Brain (organoid and tissue), 16 donors: ENCODE measurements at places on chromosomes 4 and X. TPM values are rescaled to one million over a fixed set of nuclear protein-coding genes. Genes with fewer than 3 reads are reported as not detected.
A peak's percentile ranks its signal among the peaks of the same experiment; 100 is the strongest.

DNA sequence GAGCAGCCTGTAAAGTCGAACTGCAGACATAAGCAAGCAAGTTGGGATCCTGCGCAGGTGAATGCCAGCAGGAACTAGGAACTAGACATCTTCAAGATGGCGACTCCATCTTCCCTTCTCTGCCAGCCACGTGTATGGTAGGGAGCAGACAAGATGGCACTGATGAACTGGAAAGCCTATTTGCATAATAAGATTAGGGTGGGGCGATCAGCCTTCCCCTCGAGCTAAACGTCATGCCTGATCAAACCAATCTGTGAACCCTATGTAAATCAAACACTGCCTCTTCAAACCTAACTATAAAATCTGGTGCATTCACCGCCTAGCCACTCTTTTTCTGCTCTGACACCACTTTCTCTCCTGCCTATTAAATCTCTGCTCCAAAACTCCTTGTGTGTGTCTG lies 28.1 kb upstream of the LGI2 start:
- DNase-seq = no peak

DNA sequence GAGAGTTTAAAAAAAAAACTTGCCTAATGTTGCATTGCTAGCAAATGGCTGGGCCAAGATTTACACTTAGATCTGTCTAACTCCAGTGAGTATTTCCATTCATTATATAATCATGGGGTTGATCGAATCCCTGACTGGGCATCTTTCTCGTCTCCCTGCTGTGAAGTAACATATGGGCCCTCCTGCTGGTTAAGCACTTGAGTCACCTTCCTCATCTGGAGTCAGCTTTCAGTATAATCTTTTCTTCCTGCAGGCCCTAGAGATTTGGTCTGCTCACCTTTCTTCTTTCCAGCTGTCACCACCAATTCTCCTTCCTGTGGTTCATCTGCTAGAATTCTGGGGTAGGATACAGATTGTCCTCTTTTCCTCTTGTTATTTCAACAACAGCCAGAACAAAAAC lies 41.6 kb downstream of the TIGD2 start:
- DNase-seq = peak; percentile 13

DNA sequence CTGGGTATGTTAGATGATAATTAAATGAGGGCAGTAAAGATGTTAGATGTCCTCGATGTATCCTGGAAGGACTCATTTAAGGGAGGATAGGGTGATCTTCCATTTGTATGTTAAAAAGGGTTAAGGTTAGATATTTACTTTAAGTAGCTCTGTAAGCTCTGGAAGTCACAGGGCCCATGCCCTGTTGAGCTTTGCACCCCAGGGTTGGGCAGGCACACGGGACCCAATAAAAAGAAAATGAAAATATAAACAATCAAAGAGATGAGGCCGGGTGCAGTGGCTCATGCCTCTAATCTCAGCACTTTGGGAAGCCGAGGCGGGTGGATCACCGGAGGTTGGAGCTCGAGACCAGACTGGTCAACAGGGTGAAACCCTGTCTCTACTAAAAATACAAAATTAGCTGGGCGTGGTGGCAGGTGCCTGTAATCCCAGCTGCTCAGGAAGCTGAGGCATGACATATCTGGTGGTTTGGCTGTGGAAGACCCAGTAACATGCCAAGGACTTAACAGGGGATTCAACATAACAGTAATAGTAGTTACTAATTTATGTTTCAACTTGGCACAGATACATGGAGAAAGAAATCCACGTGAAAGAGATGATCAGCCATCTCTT lies 16.9 kb upstream of the PHEX start:
- no peak for DNase-seq

DNA sequence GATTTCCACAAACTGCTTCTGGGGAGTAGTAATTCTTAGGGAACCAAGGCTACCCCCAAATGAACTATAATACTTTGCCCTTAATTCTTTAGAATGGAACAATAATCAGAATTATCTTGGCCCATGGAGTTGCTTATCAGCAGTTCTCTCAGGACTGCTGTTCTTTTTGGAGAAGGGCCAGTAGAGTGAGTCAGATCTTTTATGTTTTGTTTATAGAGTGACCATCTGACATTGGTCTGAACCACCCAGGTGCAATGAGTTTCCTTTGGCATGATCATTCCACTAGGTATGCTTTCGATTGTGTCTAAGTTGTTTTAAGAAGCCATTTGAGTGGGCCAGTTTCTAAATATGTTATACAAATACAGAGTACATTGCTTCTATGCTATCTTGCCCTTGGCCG lies 31.8 kb downstream of the PRRG1 start:
- no peak for DNase-seq

DNA sequence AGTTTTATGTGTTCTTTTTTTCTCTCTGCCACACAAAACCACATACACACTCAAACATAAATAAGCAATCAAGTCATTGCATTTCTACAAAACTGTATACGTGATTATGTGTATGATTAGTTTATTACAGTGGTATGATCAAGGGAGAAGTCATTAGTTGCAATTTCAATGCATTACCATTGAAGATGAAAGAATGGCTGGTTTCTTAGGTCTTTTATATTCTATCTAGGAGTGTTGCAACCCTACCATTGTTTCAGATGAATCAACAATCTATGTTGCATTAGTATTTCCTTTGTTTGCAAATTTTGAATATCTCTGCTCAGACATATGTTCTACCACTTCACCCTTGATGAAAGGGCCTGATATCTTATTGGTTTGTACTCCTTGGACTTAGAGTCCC lies 6.8 kb downstream of the ANXA3 start:
- DNase-seq = no peak

HTN1 gene
- not detected for polyA plus RNA-seq

DNA sequence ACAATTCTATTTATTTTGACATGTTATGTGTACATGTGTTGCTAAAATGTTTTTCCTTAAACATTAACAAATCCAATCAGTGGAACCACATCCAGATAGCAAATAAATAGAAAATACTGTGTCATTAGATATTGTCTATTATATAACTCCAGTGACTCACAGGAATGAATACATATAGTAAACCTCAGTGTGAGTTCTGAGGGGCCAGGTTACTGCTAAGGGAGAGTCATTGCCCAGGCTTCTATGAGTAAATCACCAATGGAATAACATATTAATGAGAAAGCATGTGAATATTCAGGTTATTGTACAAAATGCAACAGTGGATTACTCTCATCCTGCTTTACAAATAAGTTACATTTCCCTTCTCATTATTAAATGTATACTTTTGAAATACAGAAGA lies 27.2 kb downstream of the TACR3 start:
- DNase-seq = no peak

NUDT10 gene
- 3.6 TPM for polyA plus RNA-seq

MSMO1 gene
- 32.6 TPM for polyA plus RNA-seq

DNA sequence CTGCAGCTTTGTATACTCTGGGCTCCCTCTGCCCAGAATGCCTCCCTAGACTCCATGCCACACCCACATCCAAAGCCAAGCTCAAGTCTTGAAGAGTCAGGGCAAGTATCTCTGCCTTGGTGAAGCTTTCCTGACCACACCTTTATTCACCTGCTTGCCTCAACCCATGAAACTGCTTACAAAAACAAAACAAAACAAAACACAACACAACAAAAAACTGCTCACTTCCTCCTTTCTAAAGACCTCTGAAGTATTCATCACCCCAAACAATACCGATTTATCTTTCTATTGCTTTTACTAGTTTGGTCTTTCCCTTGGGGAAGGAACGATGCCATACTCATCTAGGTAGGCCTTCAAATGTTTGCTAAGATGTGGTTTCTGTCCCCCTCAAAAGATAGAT lies 45.0 kb downstream of the TMEM165 start:
- DNase-seq = no peak

GUCY1A1 gene
- polyA plus RNA-seq = 2.6 TPM

GRCh38 chr4:184575306-184575705 lies 73.9 kb downstream of the CASP3 start:
- no peak for DNase-seq

- DNase-seq = peak; percentile 65
Observed at GRCh38 chrX:55908661-55909212, 191.2 kb downstream of the RRAGB start.

DNA sequence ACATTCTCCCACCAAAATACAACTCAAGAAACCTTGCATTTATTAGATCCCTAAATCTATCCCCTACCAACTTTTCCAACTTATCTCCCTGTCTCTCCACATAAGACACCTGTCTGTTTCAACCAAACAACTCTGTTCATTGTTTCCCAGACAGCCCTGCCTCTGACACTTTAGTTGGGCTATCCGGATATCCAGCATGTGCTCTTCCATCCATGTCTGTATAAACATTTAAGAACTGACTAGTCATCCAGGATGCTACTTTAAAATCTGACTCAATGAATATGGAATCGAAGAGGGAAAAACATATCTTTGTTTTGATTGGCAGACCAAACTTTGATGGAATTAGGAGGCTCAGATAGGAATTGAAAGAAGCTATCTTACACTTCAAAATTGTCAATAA lies 143.2 kb upstream of the DCAF8L1 start:
- DNase-seq = no peak

FGFR3 gene
- 28.4 TPM for polyA plus RNA-seq

- DNase-seq = no peak
Observed at GRCh38 chrX:37818031-37818430, 29.3 kb downstream of the DYNLT3 start.

NHSL2 gene
- polyA plus RNA-seq = 1.1 TPM

DNA sequence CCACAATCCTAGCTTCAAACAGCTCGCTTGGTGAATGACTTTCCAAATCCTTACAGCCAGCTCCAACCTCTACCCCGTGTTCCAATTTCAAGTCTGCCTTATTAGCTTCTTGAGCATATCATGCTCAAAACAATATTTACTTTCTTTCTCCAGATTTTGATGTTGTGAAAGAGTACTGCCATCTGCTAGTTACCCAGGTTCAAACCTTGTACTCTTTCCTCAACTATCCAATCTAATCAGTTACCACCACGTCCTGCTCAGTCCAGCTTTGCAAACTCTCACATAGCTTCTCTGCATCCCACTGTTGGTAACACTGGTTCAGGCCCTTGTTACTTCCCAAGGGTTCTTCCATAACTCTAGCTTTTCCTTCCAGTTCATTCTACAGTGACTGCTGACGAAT lies 179.1 kb downstream of the NR3C2 start:
- no peak for DNase-seq

XPNPEP2 gene
- polyA plus RNA-seq = not detected

NEXMIF gene
- polyA plus RNA-seq = 2.8 TPM

MAGEA9B gene
- polyA plus RNA-seq = not detected

- no peak for DNase-seq
Observed at GRCh38 chr4:80840396-80840795, 190.1 kb upstream of the BMP3 start.

GRCh38 chr4:141643557-141643956 lies 7.2 kb downstream of the IL15 start:
- DNase-seq = no peak

USP17L12 gene
- polyA plus RNA-seq = not detected

DNA sequence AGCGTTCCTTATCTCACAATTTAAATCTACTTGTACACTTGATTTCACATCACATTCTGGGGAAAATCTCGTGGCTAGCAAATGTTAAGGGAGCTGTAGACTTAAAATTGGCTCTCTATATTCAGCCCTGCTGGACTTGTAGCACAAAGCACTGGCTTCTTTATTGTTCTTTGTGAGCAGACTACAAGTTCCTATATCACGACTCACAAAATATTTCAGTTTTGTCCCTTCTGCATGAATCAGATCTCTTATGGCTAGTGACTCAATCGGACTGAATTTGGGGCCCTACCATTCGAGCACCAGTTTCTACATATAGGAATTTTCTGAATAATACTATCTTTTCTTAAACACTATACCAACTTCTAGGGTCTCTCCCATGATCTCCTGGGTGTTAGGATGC lies 390.1 kb downstream of the ADAM29 start:
- DNase-seq = no peak

DNA sequence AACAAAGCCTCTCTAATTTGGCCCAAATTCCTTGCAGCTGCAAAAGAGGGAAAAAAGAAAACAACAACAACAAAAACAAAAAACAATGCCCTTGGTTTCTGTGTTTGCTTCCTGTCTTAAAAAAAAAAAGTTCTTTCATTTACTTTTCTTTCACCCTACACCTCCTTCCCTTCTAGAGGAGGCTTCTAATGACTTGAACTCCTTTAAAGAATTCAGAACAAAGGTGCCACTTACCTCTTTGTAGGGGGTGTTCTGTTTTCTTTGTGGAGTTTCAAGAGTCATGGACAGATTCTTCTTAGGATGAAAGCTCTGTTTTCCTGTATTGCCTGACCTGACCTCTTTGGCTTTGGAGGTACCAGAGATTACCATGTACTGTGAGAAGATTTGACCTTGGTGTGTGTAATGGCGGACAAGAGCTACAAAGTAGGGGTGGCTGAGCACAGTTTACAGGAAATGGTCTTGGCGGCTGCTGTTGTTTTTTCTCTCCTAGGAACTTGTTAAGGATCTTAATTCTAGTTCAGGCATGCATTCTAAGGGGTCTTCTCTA lies 72.4 kb upstream of the S100G start:
- DNase-seq = no peak

DNA sequence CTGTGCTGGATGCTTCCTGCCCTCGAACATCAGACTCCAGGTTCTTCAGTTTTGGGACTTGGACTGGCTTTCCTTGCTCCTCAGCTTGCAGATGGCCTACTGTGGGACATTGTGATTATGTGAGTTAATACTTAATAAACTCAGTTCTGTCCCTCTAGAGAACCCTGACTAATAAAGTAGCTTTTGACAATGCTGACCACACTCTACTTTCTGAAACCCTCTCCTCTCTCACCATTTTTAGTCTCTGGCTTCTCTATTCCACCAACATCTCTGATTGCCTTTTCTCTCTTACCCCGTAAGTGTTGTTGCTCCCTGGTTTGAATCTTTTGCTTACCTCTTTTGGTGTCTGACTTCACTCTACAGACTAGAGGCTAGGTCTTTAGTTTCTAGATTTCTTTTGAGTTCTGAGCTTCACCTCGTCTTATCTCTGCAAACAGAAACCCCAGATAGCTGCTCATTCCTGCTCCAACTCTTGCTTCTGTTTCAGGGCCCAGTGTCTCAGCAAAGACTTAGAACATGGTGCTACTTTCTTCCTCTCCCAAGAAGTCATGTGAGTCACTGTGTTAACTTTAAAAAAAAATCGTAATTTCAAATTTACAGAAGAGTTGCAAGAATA lies 11.4 kb downstream of the TMSB4X start:
- DNase-seq = no peak

DNA sequence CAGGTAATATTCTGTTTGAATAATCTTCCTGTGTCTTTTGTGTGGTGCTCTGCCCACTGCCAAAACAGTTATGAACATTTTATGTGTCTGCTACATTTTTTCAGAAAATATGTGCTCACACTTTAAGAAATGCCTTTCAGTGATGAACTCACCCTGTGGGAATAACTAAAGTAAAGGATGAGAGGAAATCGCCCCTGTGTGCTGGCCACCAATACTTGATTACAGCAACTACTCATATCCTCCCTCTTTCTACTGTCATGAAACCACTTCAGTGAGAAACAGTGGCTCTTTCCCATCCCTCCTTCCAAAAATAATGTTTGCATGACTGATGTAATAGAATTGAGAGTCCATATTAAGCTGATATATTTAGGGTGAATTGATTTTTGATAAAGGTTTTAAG lies 900.9 kb downstream of the RAB28 start:
- DNase-seq = no peak

DNA sequence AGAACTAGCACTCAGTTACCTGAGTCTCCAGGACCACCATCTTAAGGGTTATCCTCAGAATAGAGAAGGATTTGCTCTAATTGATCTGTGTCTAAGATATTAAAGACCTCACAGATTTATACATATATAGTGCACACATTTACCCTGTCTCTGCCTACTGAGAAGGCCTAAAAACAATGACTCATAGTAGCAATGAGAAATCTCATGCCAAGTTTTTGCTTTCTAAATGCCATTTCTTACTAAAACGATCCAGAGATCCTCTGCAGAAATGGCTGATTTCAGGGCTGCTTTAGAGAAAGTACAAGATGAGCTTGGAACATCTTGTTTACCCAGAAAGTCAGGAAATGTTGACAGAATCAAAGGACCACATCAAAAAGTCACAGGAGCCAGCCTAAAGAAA lies 79.1 kb upstream of the INPP4B start:
- no peak for DNase-seq
